ENCODE measurements at places on chromosomes 1 and 21.

DNA sequence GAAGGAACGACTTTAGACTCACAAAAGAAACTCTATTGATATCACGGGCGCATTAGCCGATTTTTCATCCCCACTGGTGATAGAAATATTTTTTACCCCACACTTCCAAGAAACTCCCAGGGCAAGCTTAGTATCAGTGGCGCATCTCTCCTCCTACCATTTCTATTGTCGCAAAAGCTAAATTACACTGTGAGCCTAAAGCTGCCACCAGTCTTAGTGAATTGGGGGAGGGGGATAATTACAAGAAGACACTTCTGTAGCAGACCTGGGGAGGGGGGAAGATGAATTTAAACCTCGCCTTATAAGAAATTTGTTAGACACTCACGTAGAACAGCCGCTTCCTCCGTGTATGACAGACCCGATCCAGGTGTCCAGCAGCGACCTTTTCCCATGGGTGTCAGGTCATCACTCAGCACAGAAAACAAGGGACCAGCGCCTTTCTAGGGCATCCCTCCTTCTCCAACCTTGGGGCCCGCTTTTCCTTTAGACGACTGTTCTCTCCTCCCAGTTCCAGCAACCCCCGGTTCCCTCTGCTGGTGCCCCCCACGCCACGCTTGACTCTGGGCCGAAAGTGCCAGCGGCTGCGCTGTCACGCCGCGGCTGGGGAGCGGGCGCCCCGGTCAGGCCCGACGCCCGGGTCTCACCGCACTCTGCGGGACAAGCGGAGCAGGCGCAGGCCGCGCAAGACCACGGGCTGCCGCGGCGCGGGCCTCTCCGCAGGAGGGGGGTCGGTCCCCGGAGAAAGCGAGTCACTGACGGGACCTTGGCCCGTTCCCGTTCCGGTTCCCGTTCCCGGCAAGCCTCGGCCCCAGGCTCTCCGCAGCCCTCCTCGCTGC lies 821 bp downstream of the PHC2 start:
- peak; percentile 49 for DNase-seq

DNA sequence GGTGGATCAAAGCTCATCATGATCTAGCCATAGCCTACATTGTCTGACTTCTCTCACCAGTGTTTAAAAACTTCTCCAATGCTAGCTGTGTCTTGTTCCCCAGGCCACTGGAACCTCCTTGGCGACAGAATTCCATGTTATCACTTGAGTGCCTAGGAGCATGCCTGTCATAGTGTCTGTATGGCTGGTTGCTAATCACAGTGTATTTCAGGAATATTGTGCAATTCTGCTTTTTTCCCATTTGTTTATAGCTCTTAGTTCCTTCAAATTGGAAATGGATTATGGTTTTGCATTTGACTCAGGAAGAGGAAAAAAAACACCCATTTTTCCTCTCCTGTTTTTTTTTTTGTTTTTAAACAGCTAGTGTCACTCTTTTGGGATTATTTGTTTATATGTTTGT lies 25.5 kb downstream of the ROR1 start:
- no peak for DNase-seq

- peak; percentile 47 for DNase-seq
Measured at GRCh38 chr1:14724246-14724645, 125.8 kb downstream of the KAZN start.

DNA sequence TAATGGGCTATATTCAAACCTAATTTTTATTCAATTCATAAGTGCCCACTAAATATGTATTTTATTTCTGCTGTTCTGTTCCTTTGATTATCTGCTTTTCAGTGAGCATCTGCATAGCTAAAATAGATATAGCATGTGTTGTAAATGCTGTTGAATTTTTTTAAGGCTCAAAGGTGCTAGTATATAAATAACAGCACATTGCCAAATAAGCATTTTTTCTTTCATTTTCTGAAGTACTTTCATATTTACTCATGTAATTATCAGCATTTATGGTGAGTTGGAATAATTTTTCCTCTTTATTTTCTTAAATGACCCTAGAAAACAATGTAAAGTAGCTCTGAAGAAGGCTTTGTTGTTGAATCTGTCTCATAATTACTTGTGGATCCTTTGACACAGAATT lies 69.6 kb upstream of the B3GALT2 start:
- no peak for DNase-seq

- DNase-seq, result no peak
Measured at GRCh38 chr21:30616125-30616524, at the start of gene KRTAP20-1. Gene KRTAP20-1 (plus strand): TSS chr21:30616425. CDS start chr21:30616455, 30 bp downstream.

DNA sequence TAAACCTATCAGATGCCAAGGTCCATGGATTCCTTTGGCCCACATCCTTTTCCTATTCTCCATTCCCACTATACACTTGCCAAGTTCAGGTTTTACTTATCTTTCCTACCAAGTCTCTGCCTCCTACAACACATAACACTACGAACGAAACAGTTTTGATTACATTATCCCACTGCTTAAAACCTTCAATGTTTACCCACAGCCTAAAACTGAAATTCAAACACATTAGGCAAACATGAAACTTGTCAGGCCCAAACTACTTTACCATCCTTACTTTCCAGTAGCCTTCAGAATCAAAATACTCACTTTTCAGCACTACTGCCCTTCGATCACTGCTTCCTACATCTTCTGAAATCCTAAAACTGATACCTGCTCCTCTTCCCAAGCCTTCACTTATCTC lies 3.0 kb downstream of the SCAF4 start:
- no peak for DNase-seq

- peak; percentile 8 for DNase-seq
Measured at GRCh38 chr1:70438529-70438928, 27.5 kb downstream of the CTH start.

GRCh38 chr21:19440792-19441655 lies 1037.4 kb upstream of the TMPRSS15 start:
- DNase-seq, result no peak

Measured in AG08395 (cell line).